ENCODE measurements at places on chromosomes 7 and 10.
A peak's percentile ranks its signal among the peaks of the same experiment; 100 is the strongest.

GRCh38 chr10:100468322-100468721 lies 5.5 kb downstream of the WNT8B start:
- no peak for DNase-seq

- DNase-seq: no peak
These were observed 3.8 kb upstream of the KAT6B start for GRCh38 chr10:74822521-74823089.

DNA sequence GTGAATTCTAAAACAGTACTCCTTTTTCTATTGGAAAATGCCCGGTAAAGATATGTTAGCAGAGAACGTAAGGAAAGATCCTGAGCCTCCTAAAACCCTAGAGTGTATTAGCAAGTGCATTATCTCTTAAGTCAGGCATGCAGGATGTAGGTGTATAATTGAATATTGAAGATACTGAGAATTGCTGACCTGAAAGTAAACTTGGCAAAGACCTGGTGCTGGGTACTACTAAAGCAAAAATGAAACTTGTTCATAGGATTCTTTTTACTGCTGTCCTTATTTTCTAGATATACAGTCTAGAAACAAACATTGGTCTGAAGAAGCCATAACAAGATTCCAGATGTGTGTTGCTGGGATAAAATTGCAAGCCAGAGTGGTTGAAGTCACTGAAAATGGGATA lies 18.8 kb upstream of the VWA2 start:
- no peak for DNase-seq

DNA sequence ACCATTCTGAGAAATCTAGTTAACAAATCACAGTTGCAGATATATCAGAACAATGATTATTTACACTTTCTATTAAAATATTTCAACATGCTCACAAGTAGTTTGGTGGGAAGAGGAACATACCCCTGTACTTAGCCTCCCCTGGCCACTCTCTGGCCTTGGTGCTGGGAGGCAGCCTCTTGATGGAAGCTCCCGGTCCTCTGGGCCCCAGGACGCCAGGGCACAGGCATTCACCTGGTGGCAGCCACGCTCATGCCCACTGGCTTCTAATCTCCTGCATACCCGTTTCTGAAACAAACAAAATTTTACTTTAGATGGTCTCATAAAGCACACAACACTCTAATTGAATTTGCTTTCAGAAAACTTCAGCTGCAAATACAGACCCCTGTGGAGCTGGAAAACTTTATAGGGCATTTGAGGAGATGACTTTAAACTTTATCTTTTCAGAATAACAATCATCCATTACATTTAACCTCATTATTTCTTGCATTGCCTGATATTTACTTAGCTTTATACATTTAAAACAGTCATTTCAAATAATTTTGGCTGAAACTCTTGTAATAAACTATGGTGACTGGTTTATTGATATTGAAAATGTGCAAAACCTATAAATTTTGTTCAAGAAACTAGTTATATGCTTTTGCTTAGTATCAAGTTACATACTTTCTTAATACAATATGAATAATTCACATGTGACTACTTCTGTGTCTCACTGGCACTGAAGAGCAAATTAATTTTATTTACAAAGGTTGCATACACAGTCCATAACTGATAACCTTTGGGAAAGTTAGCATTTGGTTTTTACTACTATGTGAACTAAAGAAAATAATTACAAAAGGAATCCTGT lies 30.8 kb downstream of the C10orf143 start:
- no peak for DNase-seq

- DNase-seq: no peak
These were observed 952.9 kb downstream of the NRG3 start for GRCh38 chr10:82827901-82828300.

DNA sequence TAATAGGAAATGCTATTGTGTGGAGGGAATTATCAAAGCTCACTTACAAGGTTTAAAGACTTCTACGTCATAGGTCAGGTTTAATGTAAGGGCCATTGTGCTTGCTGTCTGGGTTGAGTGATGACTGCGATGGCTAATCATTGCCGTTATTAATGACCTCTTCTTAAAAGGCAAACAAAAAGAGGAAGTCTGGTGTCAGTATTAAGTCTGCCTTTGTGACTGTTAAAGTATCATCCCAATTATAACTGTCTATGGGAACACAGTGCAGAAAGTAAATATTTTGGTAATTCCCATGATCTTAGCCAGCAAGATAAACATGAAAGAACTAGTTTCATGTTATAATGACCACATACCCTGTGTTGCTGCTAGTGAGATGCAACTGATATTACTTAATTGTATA lies 382.4 kb downstream of the BBS9 start:
- no peak for DNase-seq

DNA sequence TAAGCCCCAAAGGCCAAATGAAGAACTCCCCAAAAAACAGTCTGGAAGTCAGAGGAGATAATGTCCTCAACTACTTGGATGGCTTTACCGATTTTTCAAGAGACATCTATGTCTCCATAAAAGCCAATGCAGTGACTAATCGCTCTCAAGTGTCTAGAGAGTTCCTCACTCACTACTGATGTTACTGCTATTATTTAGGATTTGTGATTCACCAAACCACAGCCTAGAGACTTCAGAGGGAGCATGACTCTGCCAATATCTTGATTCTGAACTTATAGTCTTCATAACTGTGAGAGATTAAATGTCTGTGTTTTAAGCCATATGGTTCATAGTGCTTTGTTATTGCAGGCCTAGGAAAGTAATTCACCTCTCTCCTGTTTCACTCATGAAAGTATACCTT lies 160.2 kb downstream of the IPMK start:
- no peak for DNase-seq

DNA sequence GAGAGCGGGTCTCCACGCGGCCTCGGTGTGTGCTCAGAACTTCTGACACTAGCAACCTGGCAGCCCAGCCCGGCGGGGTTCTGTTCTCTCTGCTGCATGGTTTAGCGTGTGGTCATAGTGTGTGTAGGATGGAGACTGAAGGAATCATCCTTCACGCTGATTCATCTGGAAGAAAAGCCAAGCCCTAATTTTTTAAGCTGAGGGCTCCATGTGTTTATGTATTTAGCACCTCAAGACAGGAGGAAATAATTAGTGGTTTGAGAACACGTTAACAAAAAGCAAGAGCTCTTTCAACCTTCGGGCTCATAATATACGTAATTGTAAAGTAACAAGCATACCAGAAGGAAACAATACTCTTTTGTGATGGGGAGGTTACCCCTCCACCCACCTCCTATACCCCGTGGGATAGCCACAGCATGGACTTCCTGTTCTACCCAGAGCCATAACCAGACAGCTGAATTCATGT lies 504.6 kb upstream of the MKI67 start:
- DNase-seq: no peak

DNA sequence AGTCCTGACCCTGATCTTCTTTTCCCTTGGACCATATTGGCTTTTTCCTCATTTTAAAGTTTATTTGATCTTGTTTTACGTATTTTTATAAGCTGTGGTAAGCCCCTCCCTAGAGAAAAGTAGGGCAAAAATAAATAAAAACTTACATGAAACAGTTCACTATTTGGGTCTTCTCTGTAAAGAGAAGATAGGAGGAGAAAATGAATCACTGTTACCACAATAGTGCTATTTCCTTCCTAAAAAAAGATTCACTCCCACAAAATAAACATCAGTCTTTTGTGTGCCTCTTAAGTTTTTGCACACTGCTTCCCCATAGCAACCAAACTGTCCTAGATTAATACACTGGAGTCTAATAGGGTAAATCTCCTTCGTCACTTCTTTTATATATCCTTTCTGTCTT lies 1.4 kb upstream of the SVIL start:
- no peak for DNase-seq

DNA sequence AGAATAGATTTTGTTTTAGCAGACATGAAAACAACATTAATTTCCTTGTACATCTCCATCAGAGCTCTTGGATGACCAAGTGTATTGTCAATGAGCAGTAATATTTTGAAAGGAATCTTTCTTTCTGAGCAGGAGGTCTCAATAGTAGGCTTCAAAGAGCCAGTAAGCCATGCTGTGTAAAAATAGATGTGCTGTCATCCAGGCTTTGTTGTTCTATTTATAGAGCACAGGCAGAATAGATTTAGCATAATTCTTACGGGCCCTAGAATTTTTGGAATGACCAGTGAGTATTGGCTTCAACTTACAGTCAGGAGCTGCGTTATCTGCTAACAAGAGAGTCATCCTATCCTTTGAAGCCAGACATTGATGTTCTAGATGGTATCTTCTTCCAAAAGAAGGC lies 19.0 kb downstream of the MINPP1 start:
- no peak for DNase-seq

DNA sequence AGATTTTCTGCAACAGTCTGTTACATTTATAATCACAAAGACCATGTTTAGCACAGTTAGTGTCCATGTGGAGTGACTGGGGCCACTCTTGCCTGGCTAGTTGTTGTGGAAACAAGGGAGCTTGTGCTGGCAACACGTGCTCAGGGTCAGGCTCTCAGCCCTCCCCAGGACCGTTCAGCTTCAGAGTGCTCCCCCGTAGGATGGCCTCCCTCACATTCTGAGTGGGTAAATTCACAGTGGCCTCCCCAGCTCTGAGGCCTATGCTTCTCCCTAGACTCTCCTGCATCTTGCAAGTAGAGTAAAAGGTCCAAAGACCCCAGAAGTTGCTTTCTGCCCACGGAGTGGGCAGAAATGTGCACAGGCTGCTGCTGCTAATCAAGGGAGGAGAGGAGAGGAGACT lies 122.3 kb downstream of the ADCY1 start:
- DNase-seq: no peak

DNA sequence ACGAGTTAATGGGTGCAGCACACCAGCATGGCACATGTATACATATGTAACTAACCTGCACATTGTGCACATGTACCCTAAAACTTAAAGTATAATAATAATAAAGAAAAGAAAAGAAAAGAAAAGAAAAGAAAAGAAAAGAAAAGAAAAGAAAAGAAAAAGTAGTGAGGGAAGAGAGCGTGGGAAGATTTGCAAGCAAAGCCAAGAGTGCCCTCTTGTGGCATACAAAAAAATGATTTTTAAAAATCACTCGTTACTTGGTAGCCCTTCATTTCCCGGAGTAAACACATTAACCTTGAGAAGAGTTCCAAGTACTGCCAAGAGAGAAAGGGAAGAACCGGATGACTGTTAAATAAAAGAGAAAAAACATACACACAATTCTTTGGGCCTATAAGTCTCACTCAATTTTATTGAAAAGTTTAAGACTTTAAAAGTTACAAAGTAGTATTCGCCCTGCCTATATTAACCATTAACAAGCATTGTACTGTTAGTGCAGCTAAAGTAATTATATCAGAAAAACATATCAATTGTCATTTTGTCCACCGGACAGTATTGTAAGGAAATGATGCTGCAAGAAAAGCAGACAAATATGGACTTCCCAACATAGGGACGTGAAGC lies 6.2 kb upstream of the CH25H start:
- peak; percentile 52 for DNase-seq

DNA sequence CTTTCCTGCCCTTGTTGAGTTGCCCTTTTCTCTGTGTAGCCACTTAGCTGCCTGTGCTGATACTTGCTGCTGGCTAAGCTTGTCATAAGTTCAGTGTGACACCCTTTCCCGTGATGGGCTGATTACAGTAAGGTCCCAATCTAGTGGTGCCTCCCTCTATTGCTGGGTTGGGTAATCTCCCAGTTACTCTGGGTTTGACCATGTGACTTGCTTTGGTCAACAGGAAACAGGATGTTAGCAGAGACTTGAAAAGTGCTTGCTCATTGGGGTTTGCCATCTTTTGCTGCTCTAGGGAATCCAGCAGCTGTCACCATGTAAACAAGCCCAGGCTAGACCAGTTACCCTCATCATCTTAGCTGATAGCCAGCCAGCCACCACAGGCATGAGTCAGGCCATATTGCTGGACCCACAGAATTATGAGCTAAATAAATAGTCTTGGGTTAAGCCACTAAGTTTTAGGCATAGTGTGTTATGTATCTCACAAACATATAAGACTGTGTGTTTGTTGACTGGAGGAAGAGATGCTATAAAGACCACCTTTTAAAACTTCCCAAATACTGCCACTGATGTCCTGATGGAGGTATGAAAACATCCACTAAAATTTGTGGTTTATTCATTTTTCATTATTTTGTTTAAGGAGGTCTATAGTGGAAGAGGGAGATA lies 4.0 kb upstream of the LEP start:
- no peak for DNase-seq

DNA sequence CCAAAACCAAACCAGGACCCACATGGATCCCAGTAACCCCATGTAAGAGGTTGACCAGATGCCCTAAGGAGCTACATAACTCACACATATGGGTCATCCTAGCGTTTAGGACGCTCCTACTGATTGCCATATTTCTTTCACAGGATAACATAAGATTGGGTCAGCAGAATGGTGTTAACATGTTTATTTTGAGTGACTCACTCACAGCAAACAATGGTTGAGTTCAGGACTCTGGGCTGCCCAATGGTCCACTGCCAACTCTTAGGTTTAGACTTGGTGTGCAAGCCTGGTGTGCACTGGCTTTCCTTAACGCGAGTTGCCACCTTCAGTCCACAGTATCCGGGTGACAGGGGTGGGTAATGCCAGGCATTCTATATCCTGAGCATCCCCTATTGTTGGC lies 211.5 kb downstream of the GPAM start:
- no peak for DNase-seq

GRCh38 chr10:1896153-1896552 lies 158.8 kb upstream of the ADARB2 start:
- DNase-seq: no peak

- no peak for DNase-seq
These were observed 332.4 kb upstream of the IGFBP3 start for GRCh38 chr7:46253520-46253919.

DNA sequence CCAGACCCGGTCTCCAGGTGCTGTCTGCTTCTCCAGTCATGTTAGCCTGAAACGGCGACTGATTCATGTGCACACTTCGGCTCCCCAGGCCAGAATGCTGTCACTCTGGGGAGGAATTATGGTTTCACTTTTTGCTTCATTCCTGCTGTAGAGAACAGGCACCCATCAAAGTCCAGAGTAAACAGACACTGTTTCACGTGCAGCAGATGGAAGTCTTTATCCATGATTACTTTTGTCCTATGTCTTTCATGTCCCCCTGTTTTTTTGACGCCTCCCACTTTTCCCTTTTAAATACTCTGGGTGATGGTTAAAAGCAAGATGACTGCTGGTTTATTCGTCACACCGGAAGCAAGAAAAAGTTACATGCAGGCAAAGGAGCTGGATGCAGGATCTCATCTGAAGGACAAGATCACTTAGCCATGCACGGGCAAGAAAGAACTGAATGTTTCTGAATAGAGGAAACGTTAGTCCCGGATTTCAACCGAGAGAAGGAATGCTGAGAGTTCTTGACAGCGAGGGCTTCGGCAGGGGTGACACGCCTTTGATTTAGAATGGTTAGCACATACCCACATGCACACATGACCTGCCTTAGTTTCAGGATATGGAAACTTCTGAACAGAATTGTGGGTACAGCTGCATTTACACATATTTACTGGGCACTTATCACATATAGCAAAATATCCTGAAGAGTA lies 250.0 kb upstream of the KLF6 start:
- DNase-seq: no peak

GRCh38 chr10:17181110-17181509 lies 20.4 kb downstream of the TRDMT1 start:
- no peak for DNase-seq

DNA sequence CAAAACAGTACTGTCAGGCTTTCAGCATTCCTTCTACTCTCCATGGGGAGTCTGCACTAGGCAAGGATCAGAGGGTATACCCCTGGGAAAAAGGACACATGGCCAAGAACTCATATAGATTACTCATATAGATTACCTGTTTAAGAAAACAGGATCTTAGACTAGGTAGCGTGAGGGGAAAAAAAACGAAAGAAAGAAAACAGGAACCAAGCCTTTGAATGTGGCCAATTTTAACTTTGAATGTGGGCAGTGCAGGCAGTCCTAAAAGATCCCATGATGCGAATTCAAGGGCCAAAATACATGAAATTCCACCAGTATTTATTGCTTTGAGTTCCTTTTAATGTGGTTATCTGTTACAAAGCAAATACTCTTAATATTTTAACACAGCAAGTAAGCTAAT lies 108.6 kb upstream of the TAC1 start:
- no peak for DNase-seq

Data from Karpas-422 (cell line).